ENCODE measurements at places on chromosomes 16 and 17. TPM values are rescaled to one million over a fixed set of nuclear protein-coding genes. Genes with fewer than 3 reads are reported as not detected.

The PRSS33 gene
- 0.20 TPM for total RNA-seq

The GAS2L2 gene
- not detected for total RNA-seq

The MRPS7 gene
- 47.5 TPM for total RNA-seq

The NLRC3 gene
- not detected for total RNA-seq

The BAIAP2 gene
- 27.1 TPM for total RNA-seq

The OR4D1 gene
- not detected for total RNA-seq

The NOL3 gene
- total RNA-seq, result 9.3 TPM

The TMEM238L gene
- 1.0 TPM for total RNA-seq

The KRT20 gene
- 2.4 TPM for total RNA-seq

The RNF112 gene
- 5.4 TPM for total RNA-seq

The KRTAP2-3 gene
- total RNA-seq, result not detected

Data from hepatocyte (in vitro differentiated cells).